ENCODE measurements at places on chromosomes 2 and 18. TPM values are rescaled to one million over a fixed set of nuclear protein-coding genes. Genes with fewer than 3 reads are reported as not detected.
A peak's percentile ranks its signal among the peaks of the same experiment; 100 is the strongest.

CRYGD gene
- total RNA-seq, result not detected

LAMA1 gene
- 0.44 TPM for total RNA-seq

ELMOD3 gene
- 13.3 TPM for total RNA-seq

TTLL4 gene
- 78.0 TPM for total RNA-seq

PGAP1 gene
- 6.4 TPM for total RNA-seq

DNA sequence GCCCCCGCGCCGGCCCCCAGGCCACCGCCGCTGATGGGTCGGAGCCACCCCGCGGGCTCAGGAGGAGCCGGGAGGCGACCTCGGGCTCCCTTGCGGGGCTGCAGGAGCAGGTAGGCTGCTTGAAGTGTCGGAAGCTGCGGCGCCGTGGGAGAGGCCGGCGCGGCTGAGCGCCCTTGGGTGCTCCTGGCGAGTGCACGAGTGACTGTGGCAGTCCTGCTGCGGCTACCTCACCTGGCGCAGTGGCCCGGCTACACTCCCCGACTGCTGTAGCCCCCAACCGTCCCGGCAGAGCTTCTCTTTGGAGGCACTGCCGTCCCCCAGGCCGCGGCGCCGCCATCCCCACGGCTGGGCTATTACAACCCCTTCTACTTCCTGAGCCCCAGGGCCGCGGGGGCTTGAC, 10.0 kb upstream of the LYPD6 start:
- no peaks in the 10 kb centered on the region for H3K4me1 ChIP-seq
- DNase-seq, result no peak
- no peak overlapping the region for H3K4me3 ChIP-seq
- no peaks in the 10 kb centered on the region for H3K27me3 ChIP-seq

DNA sequence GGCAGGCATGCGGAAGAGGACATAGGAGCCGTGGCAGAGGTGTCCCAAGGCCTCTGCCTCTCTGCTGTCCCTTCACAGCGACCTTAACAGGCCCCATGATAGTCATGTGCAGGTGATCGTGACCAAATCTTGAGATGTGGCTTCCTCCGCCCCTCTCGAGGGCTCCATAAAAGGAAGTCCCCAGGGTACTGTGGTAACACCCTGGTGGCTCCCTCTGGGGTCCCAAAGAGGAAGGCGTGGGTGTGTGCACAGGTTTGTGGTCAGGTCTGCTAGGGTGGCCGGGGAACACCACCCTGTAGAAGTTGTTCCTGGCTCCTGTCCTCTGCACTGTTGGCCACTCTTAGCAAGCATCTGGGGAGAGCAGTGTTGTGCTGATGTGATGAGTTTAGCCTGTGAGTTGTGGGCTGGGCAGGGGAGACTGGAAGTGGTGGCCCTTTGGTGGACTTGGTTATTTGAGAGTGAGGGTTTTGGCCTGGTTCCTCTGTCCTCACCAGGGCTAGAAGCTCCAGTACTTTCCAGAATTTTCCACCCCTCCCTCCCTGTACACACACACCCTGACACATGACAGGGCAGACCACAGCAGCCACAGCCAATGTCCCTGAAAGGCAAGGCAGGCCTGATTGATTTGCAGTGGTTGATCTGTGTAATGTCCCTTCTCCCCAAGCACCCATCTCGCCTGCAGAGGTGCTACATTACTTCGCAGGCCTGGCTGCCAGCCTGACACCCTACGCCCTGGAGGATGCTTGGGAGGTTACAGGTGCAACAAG, 68.9 kb upstream of the BOD1L2 start:
- no peak overlapping the region for H3K27ac ChIP-seq
- no peaks in the 10 kb centered on the region for H3K36me3 ChIP-seq
- no peak overlapping the region for H3K4me3 ChIP-seq
- H3K4me1 ChIP-seq, result no peaks in the 10 kb centered on the region
- no peak for DNase-seq

- no peaks in the 10 kb centered on the region for H3K4me1 ChIP-seq
- H3K4me3 ChIP-seq, result no peak overlapping the region
- no peak for DNase-seq
- H3K36me3 ChIP-seq, result no peaks in the 10 kb centered on the region
- no peak overlapping the region for H3K27ac ChIP-seq
- no peaks in the 10 kb centered on the region for H3K27me3 ChIP-seq
Measured at GRCh38 chr18:63137999-63138435, 181.6 kb downstream of the BCL2 start.

GRCh38 chr2:64708829-64709228, 55.1 kb upstream of the SERTAD2 start:
- no peaks in the 10 kb centered on the region for H3K4me1 ChIP-seq
- H3K36me3 ChIP-seq, result no peaks in the 10 kb centered on the region
- no peaks in the 10 kb centered on the region for H3K27me3 ChIP-seq
- DNase-seq, result no peak
- no peak overlapping the region for H3K4me3 ChIP-seq

DNA sequence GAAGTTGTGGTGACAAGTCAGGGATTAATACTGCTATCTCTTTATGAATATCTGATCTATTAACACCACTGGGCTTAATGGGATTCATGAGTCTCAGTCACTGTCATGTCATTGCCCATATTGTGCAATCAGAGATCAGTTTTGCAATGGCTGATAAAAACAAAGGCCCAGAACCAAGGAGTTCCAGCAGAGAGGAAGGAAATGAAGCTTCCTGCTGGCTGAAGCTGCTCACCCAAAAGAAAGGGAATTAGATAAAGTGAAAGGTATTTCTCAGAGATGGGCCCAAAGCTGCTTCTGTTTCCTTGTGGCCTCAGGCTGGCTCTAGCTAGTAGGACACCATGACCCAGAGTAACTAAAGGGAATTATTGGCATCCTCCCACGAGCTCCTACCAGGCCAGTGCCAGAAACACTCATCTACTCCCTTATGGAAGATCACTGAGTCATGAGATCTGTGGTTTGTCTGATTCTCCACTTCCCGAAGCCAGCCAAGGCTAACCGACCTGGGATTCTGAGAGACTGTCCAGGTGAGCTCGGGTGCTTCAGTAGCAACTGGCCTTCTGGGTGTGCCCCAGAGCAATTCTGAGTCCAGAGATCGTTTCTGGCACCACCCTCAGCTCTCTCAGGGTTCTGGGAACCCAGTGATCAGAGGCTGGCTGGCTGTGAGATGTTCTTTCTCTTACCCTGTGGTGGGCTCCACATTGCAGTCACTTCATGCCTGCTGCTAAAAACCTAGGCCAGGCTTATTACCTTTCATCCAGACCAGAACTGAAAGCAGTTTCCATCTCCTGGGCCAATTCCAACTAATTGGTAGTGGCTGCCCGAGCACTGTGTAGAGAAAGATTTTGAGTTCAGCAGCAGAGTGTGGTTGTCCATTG, 129.5 kb upstream of the PELI1 start:
- peak overlapping the region; percentile 0 for H3K4me3 ChIP-seq
- no peak overlapping the region for H3K27ac ChIP-seq
- H3K27me3 ChIP-seq, result no peaks in the 10 kb centered on the region
- peaks cover 21% of the 10 kb centered on the region for H3K4me1 ChIP-seq

GRCh38 chr2:10520154-10520553, 72.0 kb upstream of the ODC1 start:
- no peaks in the 10 kb centered on the region for H3K36me3 ChIP-seq
- no peaks in the 10 kb centered on the region for H3K4me1 ChIP-seq
- no peak for DNase-seq
- no peak overlapping the region for H3K27ac ChIP-seq

DNA sequence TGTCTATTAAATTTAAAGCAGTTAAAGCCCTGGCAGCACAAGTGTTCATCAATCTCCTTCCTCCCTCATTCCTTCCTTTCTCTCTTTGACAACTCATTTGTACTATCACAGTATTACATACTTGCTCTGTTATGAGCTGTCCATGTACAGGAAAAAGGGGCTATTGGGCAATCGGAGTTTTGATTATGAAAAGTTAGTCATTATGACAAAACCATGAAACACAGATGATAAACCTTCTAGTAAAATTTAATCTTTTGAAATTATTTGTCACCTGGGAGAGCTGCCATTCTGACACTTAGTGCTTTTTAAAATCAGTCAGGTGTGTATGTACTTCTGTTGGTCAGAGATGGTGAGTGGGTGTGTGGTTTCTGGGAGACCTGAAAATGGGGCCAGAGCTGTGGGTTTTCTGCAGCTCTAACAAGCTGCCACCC, 39.4 kb downstream of the MAP4K4 start:
- H3K36me3 ChIP-seq, result no peaks in the 10 kb centered on the region
- H3K27ac ChIP-seq, result no peak overlapping the region
- peaks cover 100% of the 10 kb centered on the region for H3K4me1 ChIP-seq
- DNase-seq, result no peak
- H3K27me3 ChIP-seq, result no peaks in the 10 kb centered on the region
